ENCODE measurements at places on chromosomes 16 and 17.

GRCh38 chr17:49727380-49727779 is 19.6 kb upstream of the SLC35B1 start:
- no peak for DNase-seq

GRCh38 chr16:71526111-71526631 is at the start of gene CHST4:
Gene CHST4, plus strand, starts transcription at chr16:71526426. Its CDS starts 10,252 bp downstream, at chr16:71536678.
- DNase-seq, result peak; percentile 41

DNA sequence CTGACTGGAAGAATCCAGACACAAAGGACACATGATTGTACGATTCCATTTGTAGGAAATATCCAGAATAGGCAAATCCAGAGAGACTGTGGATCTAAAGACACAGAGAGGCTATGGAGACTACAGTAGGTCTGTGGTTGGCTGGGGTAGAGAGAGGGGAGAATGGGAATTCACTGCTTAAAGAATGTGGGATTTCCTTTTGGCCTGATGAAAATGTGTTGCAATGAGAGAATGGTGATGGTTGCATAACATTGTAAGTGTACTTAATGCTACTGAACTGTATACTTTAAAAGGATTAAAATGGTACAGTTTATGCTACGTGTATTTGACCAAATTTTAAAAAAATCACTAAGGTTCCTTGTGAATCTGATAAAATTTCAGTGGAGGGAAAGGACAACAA is 62.1 kb downstream of the GPRC5B start:
- DNase-seq, result no peak

DNA sequence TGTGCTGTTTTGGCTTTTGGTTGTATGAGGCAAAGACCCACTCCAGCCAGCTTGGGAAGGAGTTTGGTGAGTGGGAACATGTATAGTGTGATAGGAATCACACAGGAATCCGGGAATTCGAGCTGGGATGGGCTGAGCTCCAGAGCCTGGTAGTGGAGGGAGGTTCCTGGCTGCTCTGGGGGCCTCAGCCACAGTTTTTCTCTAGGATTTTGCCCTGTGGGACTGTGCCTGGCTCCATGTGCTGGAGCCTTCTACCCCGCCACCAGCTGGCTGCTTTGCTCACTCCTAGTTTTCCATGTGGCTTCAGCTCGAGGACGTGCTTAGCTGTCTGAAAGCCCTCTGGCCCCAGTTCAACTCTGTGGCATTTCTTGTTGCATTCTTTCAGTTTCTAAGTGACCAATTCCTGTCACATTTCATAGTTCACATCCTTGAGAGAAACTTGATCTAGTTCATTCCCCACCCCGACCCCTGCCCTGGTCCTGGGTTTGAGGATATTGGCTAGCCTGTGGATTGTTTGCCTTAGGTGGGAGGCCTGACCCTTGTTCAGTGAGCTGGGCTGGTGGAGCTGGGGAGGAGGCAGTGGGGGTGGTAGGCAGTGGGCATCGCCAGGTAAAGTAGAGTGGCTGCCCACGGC is 5.0 kb downstream of the SEC14L1 start:
- no peak for DNase-seq

DNA sequence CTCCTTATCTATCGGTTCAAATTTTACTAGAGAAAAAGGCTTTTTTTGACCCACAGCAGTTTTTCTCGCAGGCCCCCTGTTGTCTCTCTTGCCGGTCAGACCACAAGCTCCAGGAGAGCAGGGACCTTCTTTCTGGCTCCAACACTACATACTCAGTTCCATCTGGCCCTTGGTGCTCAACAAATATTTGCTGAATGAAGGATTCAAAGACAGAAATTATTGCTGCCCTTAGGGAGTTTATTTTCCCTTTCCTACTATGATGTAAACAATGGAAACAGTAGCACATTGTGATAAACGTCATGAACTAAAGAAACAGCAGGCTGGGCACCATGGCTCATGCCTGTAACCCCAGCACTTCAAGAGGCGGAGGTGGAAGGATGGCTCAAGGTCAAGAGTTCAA is 59.0 kb upstream of the ATP2A3 start:
- DNase-seq, result no peak

DNA sequence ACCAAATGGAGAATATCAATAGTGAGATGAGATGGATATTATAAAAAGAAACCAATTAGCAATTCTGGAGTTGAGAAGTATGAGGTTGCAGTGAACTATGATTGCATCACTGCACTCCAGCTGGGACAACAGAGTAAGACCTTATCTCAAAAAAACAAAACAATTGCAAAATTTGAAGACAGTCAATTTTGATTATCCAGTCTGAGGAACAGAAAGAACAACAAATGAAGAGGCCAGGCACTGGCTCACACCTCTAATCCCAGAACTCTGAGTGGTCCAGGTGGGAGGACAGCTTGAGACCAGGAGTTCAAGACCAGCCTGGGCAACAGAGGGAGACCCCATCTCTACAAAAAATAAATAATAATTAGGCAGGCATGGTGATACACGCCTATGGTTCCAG is 35.0 kb downstream of the USP32 start:
- DNase-seq, result no peak

DNA sequence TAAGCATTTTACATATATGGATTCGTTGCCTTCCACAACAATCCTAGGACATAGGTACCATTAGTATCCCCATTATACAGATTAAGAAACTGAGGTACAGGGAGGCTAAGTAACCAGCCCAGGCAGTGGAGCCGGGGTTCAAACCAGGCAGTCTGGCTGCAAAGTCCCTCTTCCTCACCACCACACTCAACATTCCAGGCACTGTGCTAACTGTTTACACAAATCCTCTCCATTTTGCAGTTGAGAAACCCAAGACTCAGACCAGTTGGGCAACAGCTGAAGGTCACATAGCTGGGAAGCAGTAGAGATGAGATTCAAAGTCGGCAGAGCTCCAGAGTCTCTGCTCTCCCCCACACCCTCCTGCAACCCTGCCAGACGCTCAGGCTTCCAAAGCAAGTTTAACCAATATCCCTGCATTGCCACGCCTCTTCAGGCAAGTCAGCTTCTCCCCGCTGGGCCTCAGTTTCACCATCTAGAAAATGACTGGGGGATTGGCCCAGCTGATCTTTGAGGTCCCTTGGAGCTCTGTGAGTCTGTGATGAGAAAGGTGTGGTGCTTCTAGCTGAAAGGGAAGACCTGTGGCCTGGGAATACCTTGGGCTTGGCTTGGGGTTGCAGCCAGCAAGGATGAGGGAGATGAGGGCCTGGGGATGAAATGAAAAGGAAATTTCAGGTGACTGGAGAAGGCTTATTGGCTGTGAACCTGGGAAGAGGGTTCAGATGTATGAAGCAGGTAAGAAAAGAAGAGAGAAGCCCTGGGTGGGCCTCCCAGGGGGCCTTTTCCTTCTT is 14.0 kb downstream of the CCR7 start:
- no peak for DNase-seq

DNA sequence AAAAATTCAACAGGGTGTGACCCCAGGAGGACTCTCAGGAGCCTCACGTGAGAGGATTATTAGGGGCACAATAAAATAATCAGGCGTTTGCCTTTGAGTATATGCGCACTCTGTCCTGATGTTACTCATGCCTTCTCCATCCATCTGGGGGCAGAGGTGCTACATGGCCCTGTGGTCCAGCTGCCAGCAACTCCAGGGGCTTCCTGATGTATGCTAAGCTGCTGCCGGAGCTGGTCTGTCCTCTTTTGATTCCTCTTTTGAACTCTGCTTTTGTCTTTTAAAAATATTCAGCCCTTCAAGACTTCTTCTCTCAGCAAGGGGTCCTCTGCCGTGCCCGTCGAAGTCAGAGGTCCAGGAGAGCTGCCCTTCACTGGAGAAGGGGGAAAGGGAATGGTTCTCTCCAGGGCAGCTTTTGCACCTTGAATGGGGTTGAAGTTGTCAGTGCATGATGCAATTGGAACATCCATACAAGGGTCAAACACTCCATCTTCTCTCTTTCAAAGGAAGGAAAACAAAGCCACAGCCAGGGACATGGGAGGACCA is 431.4 kb downstream of the SHISA9 start:
- peak; percentile 13 for DNase-seq

DNA sequence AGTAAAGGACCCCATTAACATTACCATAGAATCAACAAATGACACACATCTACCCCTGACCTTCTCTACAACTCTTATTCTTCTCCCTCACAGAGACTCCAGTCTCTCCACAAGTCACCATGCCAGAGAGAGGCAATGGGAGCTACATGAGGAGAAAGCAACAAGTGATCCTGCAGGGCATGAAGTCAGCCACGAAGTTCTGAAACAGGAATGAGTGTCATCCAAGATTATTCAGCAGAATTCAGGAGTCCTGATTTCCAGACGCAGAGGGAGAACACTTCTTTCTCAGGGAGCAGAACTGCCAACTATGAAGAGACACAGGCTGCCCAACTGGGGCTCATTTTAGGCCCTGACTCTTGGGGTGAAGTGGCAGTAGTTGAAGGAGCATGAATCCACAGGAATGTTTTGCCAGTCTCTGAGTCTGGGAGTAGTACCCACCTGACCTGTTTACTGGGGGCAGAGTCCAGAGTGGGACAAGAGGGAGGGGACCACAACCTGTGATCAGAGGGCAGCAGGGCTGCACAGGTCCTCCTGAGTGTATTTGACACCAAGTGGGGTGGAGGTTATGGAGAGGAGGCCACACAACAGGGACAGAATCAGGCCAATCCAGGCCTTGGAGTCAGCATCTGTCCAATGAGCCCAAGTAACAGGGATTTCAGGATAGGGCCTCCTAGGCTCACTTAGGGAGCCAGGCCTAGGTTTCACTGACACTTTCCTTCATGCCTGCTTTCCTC is 2.4 kb upstream of the MTMR4 start:
- DNase-seq, result no peak

- DNase-seq, result no peak
These were observed 33.6 kb downstream of the TEKT5 start for GRCh38 chr16:10660950-10661635.

- DNase-seq, result no peak
These were observed 487 bp downstream of the POLG2 start for GRCh38 chr17:64496348-64496785.

DNA sequence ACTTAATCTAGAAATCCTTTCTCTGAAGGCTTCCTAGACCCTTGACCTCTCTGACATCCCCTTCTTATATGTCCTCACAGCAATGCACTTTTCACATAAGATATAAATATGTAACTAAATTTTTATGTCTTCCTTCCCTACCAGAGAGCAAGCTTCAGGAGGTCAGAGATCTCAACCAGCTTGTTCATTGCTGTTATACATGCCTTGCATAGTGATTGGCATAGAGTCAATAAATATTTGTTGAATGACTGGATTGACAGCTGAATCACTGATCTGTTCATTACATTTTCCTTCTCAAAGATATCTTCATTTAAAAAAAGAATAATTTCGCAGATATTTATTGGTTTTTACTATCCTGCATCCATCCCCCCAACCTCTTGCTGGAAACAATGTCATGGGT is 29.5 kb downstream of the HYDIN start:
- DNase-seq, result no peak

DNA sequence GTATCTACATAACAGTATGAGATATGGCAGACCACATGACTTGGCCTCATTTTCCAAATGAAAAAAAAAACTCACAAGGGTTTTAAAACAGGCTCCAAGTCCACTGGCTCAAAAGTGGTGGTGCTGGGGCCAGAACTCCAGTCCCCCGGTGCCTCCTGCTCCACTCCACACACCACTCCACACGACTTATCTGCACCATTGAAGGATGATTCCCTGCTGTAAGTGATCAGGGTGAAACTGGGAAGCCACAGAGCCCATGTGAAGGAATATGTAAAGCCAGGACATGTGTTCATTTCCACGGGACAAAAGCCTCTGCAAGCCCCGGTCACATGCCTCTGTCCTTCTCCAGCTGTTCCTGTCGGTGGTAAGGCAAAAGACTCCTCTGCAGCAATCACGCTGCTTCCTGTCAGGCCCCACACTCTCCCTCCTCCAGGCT is 97.2 kb downstream of the ZNF18 start:
- no peak for DNase-seq

DNA sequence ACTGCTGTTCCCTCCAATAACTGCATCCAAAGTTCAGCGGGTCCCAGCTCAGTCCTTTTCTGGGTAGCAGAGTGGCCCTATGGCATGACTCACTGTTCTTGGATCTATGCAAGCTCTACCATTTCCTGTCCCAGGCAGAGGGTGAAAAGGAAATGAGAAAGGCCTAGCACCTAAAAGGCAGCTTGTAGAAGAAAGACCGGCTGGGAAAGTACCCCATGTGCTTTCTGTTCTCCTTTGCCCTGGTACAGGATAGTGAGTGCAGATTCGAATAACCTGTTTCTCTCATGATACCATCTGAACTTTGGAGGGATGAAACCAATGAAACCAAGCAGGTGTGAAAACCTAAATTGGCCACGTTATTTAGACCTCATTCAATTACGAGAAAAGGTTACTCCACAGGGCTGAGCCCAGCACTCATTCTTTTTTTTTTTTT is 12.7 kb upstream of the HASPIN start:
- no peak for DNase-seq

- no peak for DNase-seq
These were observed 23.5 kb downstream of the USP36 start for GRCh38 chr17:78817123-78817522.

- DNase-seq, result no peak
These were observed 85.0 kb downstream of the NOG start for GRCh38 chr17:56678249-56679114.

- no peak for DNase-seq
These were observed 71.1 kb downstream of the RPH3AL start for GRCh38 chr17:281365-281999.

DNA sequence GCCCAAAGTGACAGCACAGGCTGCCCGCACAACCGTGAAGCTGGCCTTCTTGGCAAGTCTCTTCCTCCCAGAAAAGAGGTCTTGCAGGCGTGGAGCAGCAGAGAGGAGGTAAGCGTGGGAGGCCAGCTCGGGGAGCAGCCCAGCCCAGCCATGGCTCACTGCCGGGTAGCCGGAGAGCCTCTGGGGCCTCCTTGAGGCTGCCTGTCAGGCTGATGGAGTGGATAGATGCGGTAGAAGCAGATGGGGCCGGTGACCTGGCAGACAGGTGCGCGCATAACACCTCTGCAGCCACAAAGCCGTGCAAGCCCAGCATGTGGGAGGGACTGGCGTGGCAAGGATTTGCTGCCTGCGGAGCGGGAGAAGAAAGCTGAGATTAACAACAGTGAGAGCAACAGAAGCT is 17.1 kb upstream of the DOK4 start:
- peak; percentile 18 for DNase-seq

DNA sequence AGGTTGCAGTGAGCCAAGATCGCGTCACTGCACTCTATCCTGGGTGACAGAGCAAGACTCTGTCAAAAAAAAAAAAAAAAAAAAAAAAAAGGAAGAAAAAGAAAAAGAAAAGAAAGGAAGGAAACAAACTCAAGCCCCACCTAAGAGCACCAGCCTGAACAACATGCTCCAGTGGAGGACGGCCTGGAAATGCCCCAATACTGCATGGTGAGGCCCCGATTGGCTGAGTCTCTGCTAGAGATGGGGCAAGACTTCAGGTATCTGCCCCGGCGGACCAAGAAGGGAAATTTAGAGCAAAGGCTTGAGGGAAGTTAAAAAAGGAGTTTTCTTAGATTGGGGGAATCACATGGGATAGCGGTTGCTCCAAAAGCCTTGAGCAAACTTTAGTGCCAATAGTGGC is 10.4 kb upstream of the ZNF652 start:
- DNase-seq, result no peak

GRCh38 chr17:82668631-82669099 is 20.4 kb upstream of the WDR45B start:
- no peak for DNase-seq
